ENCODE measurements at places on chromosomes 4 and X.

DNA sequence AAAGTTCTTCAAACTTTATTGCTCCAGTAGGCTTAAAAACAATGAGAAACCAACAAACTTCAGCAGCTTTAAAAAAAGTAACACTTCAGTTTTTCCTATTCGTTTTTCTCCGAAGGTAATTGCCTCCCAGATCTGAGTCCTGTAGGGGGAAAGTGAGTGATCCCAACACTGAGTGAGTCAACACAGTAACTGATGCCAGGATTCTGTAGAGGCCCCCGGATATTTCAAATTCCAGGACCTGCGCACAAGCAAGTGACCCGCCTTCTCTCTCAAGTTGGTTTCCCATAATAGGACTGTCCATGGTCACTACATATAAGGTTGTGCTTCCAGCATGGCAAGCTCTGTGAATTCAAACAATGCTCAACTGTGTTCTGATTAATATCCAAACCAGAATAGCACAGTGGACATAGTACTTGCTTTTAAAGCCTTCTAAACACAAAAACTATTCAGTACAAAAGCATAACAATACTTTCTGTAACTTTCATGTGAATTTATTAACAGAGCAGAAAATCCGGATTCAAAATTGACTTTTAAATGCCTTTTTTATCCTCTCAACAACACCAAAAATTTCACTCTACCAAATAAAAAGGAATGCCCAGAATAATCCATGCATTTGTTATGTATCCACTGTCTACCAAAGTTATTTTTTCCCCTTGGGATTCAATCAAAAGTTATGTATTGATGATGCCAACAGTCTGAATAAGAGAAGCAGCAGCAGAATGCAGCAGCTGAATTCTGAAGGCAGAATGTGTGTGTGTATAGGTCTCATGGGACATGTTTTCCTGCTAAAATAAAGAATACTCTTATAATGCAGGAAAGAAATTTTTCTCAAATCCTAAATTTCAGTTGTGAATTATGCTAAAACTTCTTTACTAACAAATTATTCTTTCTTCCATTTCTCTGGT, at the start of gene DMD:
TSS of gene DMD (minus strand) at position 194 of the 905 bp plus-strand sequence. CDS start 237 bp downstream, outside the sequence.
- DNase-seq = no peak

DNA sequence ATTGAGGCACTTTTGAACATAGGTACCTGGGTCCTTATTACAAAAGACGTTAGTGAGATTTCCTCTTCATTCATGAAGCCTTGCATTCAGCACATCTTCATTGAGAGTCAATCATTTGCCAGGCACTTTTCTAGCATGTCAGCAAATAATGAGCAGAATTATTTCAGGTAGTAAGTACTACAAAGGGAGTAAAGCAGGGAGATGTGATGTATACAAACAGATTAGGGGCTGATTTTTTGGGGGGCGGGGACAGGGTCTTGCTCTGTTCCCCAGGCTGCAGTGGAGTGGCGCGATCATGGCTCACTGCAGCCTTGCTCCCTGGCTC, 638 bp upstream of the CCKAR start:
- DNase-seq = no peak

- DNase-seq = no peak
Measured at GRCh38 chr4:40976343-40976742, 226.6 kb downstream of the NSUN7 start.

GRCh38 chr4:150739591-150739990, 157.6 kb downstream of the MAB21L2 start:
- no peak for DNase-seq

DNA sequence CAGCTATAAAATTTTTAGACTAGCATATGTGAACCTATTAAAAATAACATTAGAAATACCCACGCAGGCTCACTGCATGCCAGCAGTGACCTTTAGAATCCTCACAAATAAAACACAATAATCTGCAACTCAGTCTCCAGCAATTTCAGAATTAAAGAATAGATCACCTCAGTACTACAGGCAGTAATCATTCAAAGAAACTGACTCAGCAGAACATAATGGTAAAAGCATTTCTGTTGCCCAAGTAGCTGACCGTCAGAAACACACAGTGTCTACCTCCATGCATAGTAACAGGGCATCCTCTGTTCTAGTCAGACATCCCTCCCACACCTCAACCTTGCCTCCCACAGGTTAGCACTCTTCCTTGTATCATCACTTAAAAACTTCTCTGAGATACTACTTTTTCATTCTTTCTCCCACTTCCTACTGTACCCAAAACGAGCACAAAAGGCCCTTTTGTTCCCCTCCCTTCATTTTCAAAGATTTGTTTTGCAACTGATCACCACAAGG, 65.7 kb upstream of the BEND2 start:
- DNase-seq = no peak

DNA sequence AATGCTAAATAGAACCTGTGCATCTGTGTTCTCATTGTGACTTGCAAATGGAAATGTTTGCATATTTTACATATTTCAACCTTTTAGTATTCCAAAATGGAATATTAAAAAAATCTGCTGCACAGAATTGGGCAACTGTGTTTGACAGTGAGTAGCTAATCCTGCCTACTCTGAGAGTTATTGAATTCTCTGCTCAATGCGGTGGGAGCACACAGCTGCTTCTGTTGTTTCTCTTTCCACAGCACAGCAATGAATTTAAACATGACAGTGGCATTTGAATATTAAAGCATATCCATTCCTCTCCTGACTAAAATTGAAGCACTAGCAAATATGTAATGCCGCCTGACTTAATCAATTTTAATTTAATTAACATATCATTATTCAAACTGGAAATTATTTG, 366.6 kb downstream of the GASK1B start:
- no peak for DNase-seq

DNA sequence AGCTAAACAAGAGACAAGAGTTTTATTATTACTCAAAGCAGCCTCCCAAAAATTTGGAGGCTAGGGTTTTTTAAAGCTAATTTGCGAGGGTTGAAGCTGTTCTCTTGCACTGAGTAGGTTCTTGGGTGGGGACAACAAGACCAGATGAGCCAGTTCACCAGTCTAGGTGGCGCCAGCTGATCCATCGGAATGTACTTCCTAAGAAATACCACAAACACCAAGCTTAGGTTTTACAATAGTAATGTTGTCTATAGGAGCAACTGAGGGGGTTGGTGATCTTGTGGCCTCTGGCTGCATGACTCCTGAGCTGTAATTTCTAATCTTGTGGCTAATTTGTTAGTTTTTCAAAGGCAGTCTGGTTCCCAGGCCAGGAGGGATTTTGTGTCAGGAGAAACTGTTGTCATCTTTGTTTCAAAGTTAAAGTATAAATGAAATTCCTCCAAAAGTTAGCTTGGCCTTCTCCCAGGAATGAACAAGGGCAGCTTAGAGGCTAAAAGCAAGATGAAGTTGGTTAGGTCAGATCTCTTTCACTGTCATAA, 130.6 kb downstream of the SLC7A11 start:
- DNase-seq = no peak
